ENCODE measurements at places on chromosomes 7 and 10. TPM values are rescaled to one million over a fixed set of nuclear protein-coding genes. Genes with fewer than 3 reads are reported as not detected.

DNA sequence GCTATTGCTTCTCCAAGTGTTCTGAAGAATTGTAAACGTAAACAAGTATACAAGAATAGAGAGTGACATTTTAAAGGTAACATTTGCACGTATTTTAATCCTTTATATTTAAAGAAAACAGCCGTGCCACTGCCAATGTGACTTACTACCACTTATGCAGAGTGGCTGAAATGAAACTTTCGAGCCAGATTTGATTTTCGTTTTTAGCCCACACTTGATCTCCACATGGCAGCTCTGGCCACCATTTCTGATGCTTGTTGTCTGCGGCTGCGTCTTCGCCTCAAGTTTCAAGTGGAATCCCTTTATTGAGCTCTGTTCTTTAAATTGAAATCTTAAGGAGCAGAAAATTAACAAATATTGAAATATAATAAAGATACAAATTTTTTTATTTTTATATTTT, 70.0 kb downstream of the ELAPOR2 start:
- DNase-seq: no peak

DNA sequence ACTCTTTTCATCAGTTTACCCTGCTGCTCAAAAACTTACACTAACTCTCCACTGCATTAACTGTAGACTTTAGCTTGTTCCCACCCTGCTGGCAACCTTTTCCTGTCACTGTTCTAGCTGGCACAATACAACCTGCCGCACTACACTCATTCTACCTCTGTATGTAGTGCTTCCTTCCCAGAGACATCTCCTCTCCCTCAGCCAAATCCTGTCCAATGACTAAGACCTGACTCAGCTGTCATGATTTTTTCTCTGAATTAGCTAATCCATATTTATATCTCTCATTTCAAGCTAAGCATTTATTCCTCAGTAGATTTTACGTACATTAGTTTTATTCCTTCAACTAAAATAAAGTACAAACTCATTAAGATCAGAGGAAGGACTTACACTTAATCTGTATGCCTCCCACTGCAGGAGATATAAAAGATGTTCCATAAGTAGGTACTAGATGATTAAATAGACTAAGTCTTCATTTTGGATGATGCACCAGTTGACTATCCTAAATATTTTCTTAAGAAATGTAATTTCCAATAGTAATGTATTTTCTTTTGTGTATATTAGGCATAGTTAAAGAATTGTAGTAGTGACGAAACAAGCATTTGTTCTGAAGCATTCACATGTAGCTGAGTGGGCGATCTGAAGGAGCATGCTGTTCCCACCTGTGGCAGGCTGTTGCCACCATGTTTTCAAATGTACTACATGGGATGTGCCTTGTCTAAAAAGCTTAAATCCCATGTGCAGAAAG, 189.1 kb downstream of the SKAP2 start:
- DNase-seq: peak; percentile 37

- DNase-seq: no peak
Observed at GRCh38 chr7:81628951-81629350, 140.9 kb downstream of the HGF start.

GRCh38 chr7:63925262-63925625, 73.4 kb upstream of the ZNF722 start:
- no peak for DNase-seq

DNA sequence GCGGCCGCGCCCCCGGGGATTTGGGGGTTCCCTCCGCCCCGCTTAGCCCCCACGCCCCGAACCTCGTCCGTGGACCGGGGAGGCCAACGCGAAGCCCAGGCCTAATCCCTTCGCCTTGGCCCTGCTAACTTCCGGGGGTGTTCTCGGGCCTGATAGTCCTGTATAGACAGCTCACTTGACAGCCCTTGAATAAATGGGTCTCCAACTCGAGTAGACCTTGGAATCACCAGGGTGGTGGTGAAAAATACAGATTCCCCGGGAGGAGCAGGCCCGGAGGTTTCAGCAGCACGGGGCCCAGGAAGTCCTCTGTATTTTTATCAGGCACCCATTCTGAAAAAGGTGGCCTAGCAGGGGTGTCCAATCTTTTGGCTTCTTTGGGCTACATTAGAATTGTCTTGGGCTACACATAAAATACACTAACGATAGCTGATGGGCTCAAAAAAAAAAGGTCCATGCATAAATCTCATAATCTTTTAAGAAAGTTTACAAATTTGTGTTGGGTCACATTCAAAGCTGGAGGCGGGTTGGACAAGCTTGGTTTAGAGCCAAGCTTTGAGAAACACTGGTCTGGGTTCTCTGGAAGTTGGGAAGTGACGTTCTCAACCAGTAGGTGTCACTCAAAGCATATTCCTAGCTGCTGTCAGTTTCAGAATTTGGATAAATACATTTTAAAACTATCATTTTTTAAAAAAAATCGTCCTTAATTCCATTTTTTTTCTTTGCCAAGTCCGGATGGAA, 221.7 kb downstream of the PHTF2 start:
- DNase-seq: peak; percentile 84

- no peak for DNase-seq
Observed at GRCh38 chr7:98991141-98991540, 112.8 kb downstream of the TRRAP start.

DNA sequence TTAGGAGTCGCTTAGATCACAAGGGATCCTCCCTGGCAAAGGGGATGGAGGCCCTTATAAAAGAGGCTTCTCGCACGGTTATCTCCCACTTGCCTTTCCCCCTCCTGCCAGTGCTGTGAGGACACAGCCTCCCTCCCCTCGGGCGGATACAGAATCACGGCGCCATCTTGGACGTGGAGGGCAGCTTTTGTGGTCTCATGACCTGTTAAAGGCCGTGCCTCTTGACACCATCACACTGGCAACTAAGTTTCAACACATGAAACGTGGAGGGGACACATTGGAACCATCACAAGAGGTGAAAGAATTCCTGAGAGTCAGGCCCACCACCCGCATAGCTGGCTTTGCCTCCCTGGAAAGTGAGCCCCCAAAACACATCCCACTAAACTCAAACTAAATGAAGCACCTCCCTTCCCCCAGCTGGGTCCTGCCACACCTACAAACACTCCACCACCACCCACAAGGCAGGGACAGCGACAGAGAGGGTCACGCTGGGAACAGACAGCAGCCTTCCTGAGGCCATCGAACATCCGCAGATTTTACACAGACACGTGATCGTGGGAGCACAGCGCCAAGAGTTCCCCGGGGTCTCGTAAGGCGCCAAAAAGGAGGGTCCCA, 110.6 kb downstream of the TCERG1L start:
- no peak for DNase-seq

DNA sequence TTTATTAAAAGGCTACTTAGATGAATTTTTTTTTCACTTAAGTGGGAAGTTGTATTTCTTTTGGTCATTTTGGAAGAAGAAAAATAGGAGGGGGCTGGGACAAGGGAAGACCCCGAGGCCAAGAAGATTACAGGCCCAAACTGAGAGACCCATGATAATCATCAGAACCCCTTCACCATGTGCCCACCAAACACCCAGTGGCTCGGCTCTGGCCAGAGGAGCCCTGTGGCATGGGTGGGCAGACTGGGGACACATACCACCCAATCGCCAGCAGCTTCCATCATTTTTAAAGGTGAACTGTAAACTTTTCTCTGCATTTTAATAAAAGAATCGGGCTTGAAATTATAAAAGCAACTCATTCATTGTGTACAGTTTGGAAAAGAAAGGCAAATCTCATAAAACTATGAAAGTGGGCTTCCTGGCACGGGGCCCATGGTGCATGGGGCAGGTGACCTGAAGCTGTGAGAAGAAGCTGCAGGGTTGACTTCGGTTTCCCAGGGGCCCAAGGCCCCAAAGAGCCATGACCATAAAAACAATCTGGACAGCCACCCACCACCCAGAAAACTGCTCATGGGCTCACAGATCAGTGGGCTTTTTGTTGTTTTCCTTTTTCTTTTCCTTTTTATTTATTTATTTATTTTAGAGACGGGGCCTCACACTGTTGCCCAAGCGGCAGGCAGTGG, 29.4 kb upstream of the RET start:
- no peak for DNase-seq

CCSER2 gene
- total RNA-seq: 39.8 TPM

OR2A14 gene
- not detected for total RNA-seq

GRCh38 chr10:129853562-129853903, 110.5 kb downstream of the EBF3 start:
- DNase-seq: no peak

GRCh38 chr10:43809211-43809930, 160.7 kb upstream of the ZNF32 start:
- DNase-seq: peak; percentile 92

CCDC3 gene
- total RNA-seq: not detected

NPFFR1 gene
- total RNA-seq: not detected

DNA sequence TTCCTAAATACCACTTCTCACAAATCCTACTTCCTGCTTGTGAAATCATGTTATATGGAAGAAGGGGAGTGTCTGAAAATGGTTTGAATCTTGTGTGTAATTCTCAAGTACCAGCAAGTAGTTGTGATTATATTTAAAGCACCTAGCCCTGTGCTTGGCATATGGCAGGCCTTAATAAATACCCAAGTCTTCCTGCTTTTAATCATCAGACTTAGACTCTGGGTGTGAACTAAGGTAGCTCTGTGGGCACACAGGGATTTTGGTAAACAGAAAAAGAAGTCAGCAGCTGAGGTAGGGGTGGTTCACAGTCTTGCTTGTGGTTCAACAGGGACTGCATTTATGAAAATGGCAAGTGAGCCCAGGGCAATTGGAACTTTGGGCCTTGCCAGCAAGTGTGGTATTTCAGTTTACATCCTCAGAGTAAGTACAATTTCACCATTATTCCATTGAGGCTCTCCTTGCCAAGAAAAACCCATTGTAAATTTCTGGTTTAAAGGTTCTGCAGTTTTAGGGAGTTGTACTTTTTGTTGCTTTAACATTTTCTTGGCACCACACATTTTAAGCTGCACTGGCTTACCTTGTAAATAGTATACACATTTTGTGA, 215.5 kb downstream of the AUTS2 start:
- no peak for DNase-seq

EFCAB10 gene
- not detected for total RNA-seq

- no peak for DNase-seq
Observed at GRCh38 chr10:77799352-77799751, 127.2 kb downstream of the DLG5 start.

DNA sequence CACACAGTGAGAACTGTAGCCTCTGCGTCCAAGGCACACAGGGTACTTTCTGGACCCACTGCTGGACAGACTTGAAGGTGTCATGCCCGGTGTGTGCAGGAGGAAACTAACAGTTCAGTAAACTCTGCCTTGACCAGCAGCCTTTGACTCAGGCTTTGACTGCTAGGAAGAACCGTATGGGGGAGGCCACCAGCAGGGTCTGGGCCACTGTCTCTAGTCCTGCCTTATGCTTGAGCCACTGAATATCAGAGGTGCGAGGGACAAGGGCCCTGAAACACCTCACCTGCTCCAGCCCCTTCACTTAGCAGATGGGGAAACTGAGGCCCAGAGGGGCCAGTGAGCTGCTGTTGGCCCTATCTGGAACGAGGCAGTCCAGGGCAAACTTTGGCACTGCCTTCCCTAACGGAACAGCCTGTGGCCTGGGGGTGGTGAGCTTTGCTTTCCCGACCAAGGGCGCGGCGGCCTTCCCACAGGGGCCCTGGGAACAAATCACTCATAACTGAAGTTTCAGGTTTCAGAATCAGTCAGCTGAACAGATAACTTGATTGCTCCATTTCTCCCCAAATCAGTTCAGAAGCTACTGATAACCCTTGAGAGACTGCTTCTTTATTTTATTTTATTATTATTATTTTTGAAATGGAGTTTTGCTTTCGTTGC, 130.0 kb downstream of the FAM53B start:
- DNase-seq: no peak

DNA sequence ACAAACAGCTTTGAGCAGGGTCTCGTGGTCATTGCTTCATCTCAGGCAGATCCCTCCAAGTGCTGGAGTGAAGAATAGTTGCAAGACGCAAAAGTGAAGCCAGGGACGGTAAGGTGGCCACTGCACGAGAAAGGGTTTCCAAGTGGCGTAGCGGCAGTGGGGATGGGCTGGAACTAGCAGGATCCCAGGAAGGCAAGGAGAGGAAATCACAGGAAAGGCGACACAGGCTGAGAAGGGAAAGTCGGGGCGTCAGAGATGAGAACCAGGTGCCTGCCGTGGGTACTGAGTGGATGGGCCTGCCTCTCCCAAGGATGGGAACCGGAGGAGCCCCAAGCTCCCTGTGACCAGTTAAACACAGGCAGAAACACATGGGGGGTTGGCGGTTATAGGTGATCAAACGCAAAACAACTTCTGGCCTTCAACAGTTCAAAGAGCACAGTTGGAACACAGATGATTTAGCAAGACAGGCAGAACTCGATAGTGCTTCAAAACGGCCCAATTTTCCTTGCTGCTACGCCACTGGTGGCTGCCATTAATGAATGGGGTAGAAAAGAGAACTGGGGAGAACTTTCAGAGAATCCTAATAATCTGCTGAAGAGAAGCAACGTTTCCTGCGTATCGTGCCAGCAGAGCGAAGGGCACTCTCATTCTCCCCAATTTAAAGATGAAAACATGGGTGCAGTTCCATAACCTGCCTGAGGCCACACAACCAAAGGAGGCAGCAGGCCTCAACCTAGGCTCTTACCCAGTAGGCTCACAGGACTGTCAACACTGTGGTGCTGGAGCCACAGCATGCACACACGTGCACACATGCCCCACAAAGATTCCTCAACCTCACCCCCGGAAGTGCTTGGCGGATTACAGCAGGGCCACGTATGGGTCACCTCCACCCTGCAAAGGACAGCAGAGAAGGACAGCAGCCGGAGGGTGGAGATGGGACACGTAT, 61.9 kb downstream of the MAD1L1 start:
- DNase-seq: no peak

KNDC1 gene
- total RNA-seq: 0.33 TPM

DNA sequence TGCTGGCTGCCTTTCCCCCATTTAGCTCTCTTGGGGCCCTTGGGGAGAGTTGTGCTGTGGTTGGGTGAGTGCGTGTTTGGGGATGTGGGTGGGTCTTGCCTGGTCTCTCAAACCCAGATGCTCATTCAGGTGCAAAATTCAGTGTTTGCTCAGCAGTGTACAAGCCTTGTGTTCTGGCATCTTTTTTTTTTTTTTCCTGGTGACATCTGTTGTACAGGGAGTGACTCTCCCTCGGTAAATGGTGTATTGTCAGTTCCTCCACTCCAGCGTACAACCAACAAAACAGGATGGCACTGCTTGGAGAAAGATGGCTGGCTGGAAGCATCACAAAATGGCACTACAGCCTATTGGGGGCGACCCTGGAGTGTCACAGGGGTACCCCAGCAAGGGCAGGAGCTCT, 75.5 kb downstream of the LRMDA start:
- DNase-seq: no peak

GRCh38 chr10:16314259-16314658, 122.6 kb upstream of the PTER start:
- DNase-seq: no peak

GRCh38 chr10:18829259-18829658, 170.0 kb downstream of the ARL5B start:
- DNase-seq: no peak

GRCh38 chr7:55509322-55509721, 63.0 kb downstream of the VOPP1 start:
- DNase-seq: peak; percentile 61

Data from HFFc6 (cell line).